HTR-8/SVneo (cell line): ENCODE measurements at places on chromosomes 2 and 18.
A peak's percentile ranks its signal among the peaks of the same experiment; 100 is the strongest.

GRCh38 chr2:42127425-42128424 lies 41.4 kb upstream of the EML4 start:
- DNase-seq = no peak

- DNase-seq = no peak
These were observed 148.4 kb upstream of the CAVIN2 start for GRCh38 chr2:191995285-191995684.

DNA sequence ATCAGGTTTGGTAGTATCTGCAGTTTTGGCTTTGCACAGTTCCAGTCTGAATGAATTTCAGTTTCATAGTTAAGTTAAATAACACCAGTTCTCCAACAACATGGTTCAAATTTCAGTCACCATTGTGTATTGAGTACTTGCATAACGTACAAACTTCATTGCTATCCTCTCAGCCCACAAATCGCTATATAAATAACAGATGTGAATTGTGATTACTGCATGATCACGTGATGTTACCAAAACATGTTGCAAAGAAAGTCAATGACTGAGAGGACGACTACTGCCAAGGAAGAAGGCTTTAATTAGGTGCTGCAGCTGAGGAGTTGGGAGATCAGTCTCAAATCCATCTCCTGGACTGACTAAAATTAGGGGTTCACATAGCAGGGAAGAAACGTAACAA lies 48.2 kb downstream of the COL4A4 start:
- DNase-seq = no peak

DNA sequence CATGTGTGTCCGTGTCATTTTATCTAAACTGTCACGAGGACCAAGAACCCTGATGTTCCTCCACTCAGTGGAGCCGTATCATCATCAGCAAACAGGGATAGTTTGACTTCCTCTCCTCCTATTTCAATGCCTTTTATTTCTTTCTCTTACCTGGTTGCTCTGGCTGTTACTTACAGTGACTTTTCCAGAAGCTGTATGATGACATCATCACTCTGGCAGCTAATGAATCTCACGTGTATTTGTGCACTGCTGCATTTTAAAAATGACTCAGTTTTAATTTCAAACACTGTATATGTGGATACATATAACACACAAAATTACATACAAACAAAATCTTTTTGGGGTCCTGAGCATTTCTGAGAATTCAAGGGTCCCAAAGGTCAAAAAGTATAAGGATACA lies 481.4 kb downstream of the CDH2 start:
- DNase-seq = no peak

GRCh38 chr2:132037527-132038178 lies 124.1 kb downstream of the ANKRD30BL start:
- no peak for DNase-seq

DNA sequence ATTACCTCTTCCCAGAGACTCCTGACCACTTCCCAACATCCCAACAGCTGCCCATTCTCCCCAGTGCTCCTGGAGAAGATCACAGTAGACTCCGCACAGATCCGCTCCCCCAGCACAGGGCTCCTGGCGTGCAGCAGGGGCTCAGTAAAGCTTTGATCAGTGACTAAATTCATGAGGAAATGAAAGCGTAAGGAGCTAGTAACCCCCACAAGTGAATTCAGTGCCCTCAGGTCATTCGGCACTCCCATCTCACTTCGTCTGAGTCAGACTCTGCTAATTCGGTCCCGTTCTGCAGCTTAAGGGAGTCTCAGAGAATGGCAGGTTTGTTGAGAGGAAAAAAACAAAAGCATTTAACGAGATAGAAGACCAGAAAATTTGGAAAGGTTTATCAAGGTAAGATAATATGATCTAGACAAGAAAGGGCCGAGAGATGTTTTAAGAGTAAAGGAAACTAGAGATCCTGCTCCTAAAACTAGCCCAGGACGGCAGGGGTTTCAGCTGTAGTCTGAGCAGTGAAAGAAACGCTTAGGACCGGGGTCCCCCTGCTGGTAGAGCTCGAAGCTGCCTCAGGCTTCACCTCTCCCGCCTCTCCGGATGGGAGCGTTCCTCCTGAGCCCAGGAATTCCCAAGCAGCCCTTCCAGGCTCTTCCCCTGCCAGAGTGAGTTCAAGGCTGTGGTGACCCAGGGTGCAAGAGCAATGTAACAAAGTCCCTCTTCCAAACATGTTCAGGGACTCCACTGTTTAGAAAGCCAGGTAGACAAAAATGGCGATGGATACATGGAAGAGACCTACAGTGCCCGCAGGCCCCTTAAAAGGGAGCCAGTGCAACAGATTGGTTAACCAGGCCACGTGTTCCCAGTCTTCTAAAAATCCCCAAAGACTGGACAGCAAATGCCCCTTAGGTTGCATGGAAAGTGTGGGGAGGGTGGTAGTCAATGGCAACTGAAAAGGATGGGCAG lies 127.3 kb downstream of the DNER start:
- peak; percentile 85 for DNase-seq

- DNase-seq = no peak
These were observed 19.6 kb downstream of the CEP68 start for GRCh38 chr2:65075605-65076344.

DNA sequence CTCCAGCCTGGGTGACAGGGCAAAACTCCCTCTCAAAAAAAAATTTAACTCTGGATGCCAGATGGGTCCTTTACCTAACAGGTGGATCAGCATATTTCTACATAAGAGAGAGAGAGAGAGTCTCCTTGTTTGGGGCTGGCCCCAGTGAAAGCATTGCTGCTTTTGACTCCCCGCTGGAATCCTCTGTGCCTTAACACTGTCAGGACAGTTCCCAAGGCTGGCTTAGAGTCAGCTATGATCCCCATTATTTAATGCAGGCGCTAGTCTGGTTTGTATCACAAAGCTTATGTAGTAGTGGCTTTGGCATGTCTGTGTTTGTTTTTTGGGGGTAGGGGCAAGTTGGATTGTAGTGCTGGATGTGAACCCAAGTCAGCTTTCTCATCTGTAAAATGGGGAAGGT lies 9.4 kb downstream of the INPP4A start:
- DNase-seq = no peak

- DNase-seq = no peak
These were observed 32.2 kb downstream of the GPR75 start for GRCh38 chr2:53827398-53828175.

DNA sequence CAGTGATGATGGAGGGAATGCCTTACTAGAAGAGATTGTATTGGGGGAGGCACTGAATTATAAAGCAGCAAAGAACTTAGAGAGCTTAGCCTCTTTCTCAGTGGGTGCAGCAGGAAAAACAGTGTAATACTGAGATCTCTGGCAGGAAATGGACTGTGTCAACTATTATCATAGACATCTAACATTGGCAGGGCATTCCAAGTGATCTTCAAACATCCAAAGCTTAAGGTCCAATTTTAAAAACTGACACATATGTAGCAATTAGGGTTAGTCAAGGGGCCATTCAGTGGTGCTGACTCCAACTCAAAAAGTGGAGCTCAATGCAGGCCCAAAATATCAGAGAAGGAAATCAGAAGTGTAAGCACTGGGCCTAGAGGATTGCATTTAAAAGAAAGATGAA lies 106.6 kb upstream of the DDX18 start:
- DNase-seq = no peak

GRCh38 chr18:70181015-70181414 lies 24.5 kb downstream of the RTTN start:
- DNase-seq = peak; percentile 39

- DNase-seq = no peak
These were observed 25.0 kb downstream of the TTC32 start for GRCh38 chr2:19876751-19877150.
